ENCODE measurements at places on chromosomes 16 and 17.

DNA sequence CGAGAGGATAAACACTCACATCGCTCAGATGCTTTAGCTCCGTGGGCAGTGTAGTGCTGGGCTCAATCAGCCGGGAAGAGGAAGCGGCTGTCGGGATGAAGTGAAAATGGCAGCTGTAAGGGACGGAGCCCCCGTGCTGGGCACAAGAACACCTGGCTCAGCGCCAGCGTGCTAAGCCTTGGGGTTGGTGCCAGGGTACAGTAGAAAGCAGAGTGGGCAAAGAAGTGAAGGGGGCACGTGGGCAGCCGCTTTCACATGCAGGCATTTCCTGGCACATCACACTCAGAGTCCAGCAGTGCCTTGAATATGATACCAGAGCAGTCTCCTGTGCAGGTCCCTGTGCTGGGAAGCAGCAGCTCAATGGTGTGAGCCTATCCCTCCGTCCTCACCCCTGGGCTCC lies 51.1 kb upstream of the FOXF1 start:
- no peak for DNase-seq

DNA sequence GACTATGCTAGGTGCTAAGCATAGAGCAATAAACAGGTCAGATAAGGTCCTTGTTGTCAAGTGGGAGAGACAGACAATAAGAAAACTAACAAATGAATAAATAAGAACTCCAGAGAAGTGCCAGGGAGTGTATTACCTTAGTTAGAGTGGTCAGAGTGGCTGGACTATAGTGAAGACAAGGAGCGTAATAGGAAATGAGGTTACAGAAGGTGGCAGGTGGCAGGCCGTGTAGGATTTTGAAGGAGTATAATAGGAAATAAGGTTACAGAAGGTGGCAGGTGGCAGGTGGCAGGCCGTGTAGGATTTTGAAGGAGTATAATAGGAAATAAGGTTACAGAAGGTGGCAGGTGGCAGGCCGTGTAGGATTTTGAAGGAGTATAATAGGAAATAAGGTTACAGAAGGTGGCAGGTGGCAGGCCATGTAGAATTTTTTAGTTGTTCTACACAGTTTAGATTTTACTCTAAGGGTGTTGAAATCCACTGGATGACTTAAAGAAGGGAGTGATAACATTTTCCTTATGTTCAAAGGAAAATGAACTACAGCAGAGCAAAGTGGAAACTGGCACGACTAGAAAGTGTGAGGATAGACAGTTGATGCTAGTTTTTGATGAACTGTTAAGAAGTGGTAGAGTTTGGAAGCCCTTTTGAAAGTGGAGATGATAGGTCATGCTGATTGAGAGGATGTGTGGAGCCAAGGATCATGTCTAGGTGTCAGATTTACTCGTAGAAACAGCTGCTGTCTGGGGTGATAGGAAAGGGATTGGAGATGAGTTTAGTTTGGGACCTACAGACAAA lies 3.6 kb upstream of the KRTAP3-1 start:
- DNase-seq, result no peak

DNA sequence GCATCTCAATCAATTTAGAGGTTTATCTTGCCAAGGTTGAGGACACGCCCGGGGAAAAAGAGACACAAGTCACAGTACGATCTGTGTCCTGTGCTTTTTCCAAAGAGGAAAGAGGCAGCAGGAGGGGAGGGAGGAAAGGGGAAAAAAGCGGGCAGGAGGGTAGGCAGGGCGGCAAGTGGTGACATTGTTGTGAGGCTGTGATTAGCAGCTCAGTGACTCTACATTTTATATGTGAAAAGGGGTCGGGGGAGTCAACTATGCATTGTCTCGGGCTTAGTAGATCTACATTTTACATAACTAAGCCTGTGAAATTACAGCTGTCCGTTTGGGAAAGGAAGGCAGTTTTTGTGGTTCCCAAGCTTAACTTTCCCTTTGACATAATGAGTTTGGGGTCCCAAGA lies 22.2 kb upstream of the RIPOR1 start:
- no peak for DNase-seq

DNA sequence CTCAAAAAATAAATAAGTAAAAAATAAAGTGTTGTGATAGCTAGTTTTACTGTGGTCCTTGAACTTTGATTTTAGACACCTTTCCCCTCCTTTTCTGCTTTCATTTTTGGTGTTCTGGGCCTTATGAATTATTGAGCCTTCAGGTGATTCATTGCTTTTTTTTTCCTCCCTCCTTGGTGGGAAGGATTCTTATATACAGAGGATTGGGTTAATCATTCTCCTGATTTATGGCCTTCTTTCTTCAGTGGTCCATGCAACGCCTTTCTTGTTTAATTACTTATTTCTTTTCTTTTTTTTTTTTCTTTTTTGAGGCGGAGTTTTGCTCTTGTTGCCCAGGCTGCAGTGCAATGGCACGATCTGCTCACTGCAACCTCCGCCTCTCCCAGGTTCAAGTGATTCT lies 8.0 kb upstream of the MYL4 start:
- DNase-seq, result no peak

DNA sequence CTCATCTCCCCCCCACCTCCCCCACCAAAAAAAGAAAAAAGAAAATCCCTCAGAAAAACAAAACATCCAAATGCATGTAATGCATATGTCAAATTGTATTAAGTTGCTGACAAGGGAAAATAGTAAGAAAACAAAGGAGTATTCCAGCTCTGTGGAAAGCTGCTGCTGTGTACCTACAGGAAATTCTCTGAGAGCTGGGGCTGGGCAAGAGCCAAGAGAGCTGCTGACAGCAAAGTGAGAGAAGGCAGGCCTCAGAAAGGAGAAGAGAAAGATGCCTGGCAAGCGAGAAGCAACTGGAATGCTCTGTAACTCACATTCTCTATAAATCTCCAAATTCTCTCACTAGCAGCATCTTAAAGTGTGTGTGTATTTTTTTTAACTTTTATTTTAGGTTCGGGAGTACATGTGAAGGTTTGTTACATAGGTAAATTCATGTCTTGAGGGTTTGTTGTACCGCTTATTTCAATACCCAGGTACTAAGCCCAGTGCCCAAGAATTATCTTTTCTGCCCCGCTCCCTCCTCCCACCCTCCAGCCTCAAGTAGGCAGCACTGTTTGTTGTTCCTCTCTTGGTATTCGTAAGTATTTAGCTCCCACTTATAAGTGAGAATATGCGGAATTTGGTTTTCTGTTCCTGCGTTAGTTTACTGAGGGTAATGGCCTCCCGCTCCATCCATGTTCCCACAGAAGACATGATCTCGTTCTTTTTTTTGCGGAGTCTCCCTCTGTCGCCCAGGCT lies 24.4 kb downstream of the CNTROB start:
- no peak for DNase-seq

- no peak for DNase-seq
Measured at GRCh38 chr16:381012-381788, 578 bp downstream of the PGAP6 start.

- no peak for DNase-seq
Measured at GRCh38 chr17:7767405-7768021, 50.0 kb downstream of the DNAH2 start.

DNA sequence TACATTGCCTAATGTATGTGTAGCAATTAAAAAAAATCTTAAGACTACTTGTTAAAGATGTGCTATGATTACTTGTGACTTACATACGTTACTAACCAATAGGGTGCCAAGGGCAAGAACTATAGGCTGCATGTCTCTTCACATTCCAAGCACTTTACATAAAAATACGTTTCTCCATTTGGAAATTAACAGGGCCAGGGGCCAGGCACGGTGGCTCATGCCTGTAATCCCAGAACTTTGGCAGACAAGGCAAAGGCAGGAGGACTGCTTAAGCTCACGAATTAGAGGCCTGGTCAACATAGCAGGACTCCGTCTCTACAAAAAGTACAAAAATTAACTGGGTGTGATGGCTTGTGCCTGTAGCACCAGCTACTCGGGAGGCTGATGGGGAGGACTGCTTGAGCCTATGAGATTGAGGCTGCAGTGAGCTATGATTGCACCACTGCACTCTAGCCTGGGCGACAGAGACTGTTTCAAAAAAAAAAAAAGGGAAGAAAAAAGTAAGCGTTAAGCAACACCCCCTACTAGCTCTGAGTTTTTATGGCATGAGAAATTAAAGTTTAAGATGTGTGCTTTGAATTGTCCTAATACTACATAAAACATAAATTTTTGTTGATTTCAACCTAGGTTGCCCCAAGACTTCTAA lies 12.3 kb downstream of the PSMD12 start:
- no peak for DNase-seq

- no peak for DNase-seq
Measured at GRCh38 chr16:4501071-4501478, 24.9 kb downstream of the HMOX2 start.

DNA sequence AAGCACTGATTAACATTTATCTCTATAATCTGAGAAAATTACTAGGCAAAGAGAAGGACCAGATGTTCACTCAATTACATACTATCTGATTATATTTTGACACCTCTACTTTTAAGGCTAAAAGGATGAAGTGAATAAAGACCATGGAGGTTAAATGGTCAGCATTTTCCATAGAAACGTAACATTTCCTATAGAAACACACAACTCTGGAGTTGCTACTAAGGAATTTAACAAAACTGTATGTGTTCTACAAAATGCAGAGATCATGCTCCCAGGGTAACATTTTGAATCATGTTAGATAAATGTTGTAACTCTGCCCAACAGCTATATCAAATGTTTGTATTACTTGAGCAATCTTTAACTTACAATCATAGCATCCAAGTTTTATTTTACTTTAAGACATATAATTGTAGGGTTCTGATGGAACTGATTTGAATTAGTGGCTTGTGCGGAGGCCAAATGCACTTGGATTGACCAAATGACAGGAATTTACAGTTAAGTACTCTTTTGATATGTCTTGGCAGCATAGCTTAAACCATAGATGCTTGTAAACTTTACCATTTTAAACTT lies 97.7 kb downstream of the RPGRIP1L start:
- DNase-seq, result no peak

DNA sequence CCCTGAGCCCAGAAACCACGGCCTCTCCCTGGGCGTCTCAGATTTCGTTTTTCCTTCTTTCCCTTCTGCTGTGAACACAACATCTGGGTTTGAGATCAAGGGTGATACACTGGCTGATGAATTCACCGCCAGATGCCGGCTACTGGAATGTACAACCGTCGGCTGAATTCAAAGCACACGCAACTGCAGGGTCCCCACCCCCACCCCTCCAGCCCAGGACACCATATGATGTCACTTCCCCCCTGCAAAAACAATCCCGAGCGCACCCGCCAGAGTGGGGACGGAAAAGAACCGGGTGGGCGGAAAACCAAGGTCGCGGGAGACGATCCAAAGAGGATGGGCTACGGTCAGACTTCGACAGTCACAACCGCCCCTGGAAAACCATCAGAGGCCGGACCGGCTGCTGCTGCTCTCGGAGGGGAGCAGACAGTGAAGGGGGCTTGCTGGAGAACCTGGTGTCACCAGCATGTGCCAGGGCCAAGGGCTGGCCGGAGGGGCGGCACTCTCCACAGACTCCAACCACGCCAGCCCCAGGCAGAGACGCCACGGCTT lies 23.3 kb downstream of the CEP295NL start:
- peak; percentile 83 for DNase-seq

GRCh38 chr16:10370096-10370726 lies 15.7 kb upstream of the ATF7IP2 start:
- DNase-seq, result no peak

DNA sequence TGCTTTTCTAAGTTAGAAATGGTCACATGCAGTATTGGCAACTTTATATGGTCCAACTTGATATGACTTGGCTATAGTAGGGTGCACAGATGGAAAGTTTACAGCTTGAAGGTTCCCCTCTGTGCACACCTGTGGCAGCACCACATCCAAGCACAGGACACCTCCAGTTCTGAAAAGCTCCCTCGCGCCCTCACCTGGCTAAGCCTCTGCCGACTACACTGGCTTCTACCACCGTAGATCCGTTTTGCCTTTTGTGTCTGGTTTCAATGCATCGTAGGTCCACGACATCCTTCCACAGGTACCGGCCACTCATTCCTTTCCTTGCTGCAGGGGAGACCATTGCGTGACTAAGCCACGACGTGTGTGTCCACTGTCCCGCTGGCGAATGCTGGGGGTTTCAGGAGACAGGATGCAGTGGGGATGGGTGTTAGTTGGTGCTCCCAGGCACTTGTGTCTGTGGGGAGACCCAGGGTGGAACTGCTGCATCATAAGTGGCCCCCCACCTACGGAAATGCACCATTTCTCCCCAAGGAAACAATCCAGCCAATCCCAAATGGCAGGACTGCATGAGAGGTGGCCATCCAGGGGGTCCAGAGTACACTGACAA lies 4.9 kb upstream of the RASD1 start:
- DNase-seq, result no peak

- DNase-seq, result no peak
Measured at GRCh38 chr16:19304750-19305149, 19.2 kb downstream of the CLEC19A start.

- DNase-seq, result peak; percentile 93
Measured at GRCh38 chr17:40068917-40069750, 6.4 kb downstream of the THRA start.
